Keratinocyte (primary cell): ENCODE measurements at places on chromosomes 4 and X. TPM values are rescaled to one million over a fixed set of nuclear protein-coding genes. Genes with fewer than 3 reads are reported as not detected.

GRCh38 chrX:32673193-32673592 lies 538.2 kb downstream of the DMD start:
- no peaks in the 10 kb centered on the region for H3K4me1 ChIP-seq
- no peaks in the 10 kb centered on the region for H3K36me3 ChIP-seq
- H3K27ac ChIP-seq: no peak overlapping the region
- no peaks in the 10 kb centered on the region for H3K27me3 ChIP-seq
- no peak overlapping the region for H3K4me3 ChIP-seq
- no peak for DNase-seq

GRCh38 chr4:72319601-72320021 lies 249.4 kb downstream of the ADAMTS3 start:
- H3K4me3 ChIP-seq: no peak overlapping the region
- peak overlapping the region; percentile 59 for H3K27ac ChIP-seq
- DNase-seq: no peak
- no peaks in the 10 kb centered on the region for H3K36me3 ChIP-seq
- no peaks in the 10 kb centered on the region for H3K27me3 ChIP-seq
- H3K4me1 ChIP-seq: peaks cover 20% of the 10 kb centered on the region

GRCh38 chrX:154458116-154458953 lies at the start of gene PLXNA3:
Gene PLXNA3 (plus strand): TSS chrX:154458281. CDS start chrX:154460184, 1,903 bp downstream.
- no peak within 1 kb of the TSS for H3K27ac ChIP-seq
- peaks cover 4% of the 10 kb centered on the region for H3K4me1 ChIP-seq
- no peaks in the 10 kb centered on the region for H3K27me3 ChIP-seq
- no peaks in the 10 kb centered on the region for H3K36me3 ChIP-seq
- H3K4me3 ChIP-seq: peak within 1 kb of the TSS; percentile 48
- no peak for DNase-seq

KLHL4 gene
- polyA plus RNA-seq: 1.9 to 4.0 TPM (median 3.7 TPM) in 3 replicates
